Activated CD4-positive, CD25-positive, alpha-beta regulatory T cell (primary cell): ENCODE measurements at places on chromosomes 7 and 10.

GRCh38 chr10:118950190-118950680, 79.3 kb upstream of the NANOS1 start:
- DNase-seq, result no peak

DNA sequence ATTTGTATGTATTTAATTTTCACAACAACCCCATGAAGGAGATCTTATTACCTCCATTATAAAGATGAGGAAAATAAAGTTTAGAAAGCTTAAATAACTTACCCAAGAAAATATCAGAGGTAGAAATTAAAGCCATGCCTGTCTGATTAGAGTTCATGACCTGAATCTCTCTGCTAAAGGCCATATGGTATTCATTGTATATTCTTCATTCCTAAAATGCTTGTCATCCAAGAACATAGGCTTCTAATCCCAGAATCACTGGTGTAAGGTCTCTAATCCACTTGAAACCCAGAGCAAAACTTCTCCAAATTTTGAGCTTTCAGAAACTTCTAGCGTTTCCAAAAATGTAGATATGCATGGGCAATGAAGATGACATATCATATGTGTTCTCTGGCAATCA, 72.3 kb upstream of the YAE1 start:
- DNase-seq, result no peak

- DNase-seq, result no peak
Measured at GRCh38 chr7:2247141-2247995, 5.3 kb downstream of the NUDT1 start.

GRCh38 chr10:125762692-125763648, 12.7 kb downstream of the MMP21 start:
- no peak for DNase-seq

DNA sequence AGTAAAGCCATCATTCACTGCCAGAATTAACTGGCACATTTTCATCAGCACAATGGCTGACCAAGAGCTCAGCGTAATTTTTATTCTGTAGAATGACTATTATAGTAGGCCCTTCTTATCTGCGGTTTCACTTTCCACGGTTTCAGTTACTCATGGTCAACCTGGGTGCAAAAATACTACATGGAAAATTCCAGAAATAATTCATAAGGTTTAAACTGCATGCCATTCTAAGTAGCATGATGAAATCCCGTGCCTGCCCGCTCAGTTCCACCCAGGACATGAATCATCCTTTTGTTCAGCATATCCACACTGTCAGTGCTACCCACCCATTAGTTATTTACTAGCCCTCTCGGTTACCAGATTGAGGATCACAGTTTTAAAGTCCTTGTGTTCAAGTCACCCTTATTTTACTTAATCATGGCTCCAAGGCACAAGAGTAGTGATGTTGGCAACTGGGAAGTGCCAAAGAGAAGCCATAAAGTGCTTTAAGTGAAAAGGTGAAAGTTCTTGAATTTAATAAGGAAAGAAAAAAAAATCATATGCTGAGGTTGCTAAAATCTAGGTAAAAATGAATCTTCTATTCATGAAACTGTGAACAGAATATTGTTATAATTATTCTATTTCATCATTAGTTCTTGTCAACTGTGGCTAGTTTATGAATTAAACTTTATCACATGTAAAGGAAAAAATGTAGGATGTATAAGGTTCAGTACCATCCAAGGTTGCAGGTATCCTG, 204.9 kb downstream of the DOCK4 start:
- no peak for DNase-seq
